ENCODE measurements at places on chromosomes 2 and 18.

DNA sequence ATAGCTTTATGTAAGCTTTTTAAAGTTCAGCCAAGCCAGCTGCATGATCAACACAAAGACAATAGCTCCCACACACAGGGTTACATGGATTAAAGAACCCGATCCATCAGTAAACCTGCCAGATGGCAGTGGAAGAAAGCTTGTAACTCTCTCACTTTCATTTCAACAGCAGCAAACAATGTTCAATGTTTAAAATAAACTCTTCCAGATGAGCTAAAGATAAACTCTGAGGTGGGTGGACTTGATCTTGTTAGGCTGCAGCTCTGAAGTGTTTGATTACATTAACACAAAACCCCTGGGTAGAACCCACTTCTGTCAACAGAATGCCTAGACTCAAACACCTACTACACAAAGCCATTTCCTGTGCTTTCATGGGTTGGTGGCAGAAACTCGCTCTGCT, 13.9 kb downstream of the RDH14 start:
- DNase-seq, result no peak

- DNase-seq, result no peak
Observed at GRCh38 chr2:45705233-45705632, 53.8 kb downstream of the PRKCE start.

DNA sequence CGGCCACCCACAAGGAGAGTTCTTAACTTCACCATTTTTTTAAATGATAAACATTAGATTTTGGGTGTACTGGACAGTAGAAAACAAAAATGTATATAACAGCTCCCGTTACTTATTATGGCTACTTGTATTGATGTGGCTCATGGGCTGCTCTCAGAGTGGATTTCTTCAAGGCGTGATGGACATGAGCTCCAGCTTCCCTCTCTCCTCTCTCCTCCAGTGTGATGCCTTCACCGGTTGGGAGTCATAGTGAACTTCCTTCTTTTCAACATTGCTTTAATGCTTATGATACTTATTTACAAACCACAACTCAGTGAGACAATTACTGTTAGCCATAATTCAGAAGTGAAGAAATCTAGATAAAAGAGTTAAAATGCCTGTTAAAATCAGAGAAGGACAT, 515.2 kb downstream of the RNF144A start:
- no peak for DNase-seq

GRCh38 chr18:79507076-79507545, 111.4 kb downstream of the NFATC1 start:
- DNase-seq, result peak; percentile 71

DNA sequence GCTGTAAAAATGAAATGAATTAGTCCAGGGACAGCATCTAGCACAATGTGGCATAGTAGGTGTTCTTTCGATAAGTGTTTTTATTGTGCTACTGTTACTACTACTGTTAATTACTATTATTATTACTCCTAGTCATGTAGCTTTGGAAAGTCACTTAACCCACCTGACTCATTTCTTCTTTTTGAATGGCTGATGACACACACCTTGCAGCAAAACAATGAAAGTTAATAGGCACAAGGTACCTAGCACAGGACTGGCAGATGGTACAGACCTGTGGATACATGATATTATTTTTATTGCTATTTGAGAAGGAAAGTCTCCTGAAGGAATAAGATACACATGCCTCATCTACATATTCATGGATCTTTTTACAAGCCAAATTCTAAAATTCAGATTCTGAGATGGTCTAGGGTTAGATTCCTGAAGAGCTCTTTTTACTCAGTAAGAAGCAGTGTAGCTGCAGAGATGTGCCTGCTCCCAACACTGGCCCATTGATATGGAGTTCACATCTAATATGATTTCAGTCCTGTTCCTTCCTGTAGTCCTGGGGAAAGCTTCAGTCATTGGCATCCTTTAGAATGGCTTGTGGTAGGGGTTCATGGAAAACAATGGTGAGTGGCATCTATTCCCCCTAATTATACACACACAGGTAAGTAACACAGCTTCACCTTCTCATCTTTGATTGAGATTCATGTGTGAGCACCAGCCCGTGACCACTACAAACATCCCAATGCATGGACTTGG, 7.9 kb upstream of the ERMN start:
- no peak for DNase-seq

- DNase-seq, result peak; percentile 15
Observed at GRCh38 chr2:196914867-196915460, 11.5 kb downstream of the PGAP1 start.

DNA sequence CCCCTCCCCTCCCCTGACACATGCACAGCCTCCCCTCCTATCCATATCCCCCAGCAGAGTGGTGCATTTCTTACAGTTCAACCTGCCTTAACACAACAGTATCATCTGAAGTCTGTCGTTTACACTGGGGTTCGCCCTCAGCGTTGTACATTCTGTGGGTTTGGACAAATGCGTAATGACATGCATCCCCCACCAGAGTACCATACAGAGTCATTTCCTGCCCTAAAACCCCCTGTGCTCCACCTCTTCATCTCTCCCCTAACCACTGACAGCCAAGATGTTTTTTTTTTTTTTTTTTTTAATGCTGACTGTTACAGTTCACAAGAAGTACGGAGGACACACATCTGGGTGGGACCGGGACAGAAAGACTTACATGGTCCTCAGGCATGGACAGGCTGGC, 22.6 kb downstream of the POMC start:
- no peak for DNase-seq

GRCh38 chr2:10944799-10945198, 33.1 kb downstream of the KCNF1 start:
- DNase-seq, result no peak

- DNase-seq, result no peak
Observed at GRCh38 chr2:112542984-112543661, 858 bp downstream of the POLR1B start.

DNA sequence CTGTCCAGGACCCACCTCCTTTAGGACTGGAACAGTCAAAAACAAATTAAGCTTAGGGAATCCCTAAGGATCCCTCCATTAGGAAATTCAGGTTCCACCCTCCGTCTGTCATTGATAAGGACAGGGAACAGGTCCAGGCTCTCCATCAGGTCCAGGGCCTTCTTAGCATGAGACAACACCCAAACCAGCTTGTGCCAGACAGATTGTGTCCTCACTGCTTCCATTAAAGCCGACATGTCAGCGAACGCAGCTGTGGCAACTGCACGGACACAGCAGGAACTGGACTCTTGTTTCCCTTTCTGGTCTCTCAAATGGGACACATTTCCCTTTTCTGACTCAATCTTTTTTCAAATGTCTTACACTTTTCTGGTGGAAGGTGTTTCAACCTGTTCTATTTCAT, 81.4 kb downstream of the BCL11A start:
- no peak for DNase-seq

DNA sequence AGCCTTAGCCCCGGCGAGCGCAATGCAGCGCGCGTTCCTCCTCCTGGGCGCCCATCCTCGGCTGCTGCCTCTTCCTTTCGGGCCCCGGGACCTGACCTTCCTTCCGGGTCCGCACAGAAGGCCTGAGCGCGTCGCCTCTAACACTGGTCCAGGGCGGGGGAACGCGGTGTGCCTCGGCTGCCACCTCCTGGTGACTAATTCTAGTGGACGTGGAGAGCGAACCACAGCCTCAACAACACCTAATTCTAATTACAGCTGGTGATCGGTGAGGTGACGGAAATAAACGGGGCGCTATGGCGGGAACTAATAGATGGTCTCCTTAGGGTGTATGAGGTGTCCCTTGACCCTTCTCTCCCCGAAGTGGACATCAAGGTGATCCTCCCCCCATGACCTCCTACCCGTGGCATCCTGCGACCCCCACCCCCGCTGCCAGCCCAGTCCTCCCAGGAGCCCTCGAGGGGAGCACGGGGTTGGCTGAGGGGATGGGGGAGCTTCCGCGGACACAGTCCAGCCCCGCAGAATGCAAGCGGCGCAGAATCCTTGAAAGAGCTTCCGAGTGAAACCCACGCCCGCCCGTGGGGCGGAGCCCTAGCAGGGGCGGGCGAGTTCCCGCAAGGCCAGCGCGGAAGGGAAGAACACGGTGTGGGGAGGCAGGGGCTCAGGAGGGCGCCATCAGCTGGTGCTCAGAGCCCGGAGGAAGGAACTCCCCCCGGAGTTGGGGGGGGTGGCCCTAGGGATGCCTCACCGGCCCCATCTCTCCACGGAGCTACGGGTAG, 12.8 kb upstream of the HMSD start:
- DNase-seq, result peak; percentile 77

- no peak for DNase-seq
Observed at GRCh38 chr2:102072741-102073140, 69.8 kb upstream of the IL1R1 start.

GRCh38 chr2:60071490-60071831, 482.0 kb downstream of the BCL11A start:
- no peak for DNase-seq

DNA sequence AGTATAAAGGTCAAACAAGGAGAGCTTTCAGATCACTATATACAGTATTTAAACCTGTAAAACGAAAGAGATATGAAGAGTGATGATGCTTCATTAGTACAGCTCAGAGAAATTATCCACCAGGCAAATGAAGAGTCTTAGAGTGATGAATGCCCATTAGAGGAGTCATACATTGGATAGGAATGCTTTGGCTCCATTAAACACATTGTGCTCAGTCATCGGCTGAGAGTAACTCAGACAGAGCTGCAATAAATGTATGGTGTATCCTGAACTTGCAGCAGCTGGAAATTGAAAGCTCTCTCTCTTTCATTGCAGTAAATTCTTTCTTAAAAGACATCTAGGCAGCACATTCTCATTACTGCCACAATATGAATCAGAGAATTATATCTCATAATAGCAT, 340.8 kb upstream of the SPHKAP start:
- DNase-seq, result no peak

DNA sequence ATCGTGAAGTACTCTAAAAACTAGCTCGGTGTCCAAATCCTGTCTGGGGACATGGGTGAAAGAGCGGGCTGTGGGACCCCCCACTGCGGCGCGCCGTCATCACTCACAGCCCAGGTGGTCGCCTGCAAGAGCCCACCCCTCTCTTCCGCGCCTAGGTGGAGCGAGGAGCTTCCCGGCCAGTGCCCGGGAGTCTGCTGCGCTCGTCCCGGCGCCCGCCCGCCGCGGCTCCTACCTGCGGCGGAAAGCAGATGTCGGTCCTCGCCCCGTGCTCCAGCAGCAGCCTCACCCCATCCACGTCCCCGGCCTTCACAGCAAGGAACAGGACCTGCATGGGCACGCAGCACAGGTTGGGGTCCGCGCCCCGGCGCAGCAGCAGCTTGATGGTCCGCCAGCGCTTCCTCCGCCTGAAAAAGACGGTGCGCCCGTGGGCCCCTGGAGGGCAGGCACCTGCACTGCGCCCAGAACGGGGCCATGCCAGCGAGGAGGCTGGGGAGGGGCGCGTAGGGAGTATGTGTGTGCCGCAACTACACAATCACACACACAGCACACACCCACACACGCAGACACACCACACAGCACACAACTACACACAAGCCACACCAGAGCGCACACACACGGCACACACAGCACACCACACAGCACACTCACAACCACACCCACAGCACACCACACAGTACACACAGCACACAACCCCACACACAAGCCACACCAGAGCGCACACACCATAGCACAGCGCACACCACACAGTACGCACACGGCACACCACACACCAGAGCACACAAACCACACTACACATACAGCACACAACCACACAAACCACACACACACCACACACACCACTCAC, 37.4 kb downstream of the ANKMY1 start:
- DNase-seq, result no peak

DNA sequence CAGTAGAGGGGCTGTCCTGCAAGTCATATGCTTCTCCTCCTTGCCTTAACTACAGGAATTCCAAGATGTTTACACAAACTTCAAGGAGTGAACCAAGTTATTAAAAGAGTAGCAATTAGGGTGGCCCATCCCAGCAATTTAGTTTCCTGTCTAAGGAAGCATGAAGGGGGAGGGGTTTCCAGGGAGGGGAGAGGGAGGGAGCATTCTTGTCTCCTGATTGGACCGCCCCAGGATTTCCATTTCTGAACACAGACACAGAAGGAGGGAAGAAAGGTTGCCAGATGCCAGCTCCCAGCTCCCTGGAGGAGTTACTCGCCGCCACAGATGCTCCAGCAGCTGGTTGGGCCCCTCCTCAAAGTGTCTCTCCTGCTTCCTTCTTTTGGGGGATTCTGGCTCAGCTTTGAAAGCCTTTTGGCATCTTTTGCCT, 107.6 kb downstream of the TRIB2 start:
- no peak for DNase-seq

DNA sequence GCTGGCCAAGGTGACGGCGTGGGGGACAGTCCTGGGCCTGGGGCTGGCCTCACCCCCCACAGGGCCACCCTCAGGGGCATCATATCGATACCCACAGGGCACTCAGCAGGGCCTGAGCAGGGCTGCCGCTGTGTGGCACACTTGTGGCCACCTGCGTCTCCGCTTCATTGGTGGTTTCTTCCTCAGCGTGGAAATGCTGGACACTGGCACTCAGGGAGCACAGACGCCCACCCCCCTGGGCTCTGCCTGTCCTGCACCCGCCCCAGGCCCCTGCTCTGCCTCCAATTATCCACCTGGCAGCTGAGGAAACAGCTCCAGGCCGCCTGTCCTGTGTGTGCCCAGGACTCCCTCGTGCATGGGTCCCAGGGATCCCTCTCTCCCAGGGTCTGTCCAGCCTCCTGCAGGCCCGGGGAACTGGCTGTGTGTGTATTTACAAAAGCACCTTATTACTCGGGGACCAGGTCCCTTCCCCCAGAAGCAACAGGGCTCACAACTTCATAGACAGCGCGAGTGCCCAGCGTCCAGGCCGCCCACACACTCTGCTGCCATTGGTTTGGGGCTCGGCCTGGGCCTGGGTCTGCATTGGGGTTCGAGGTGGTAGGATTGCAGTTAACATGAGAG, 13.1 kb downstream of the CROCC2 start:
- DNase-seq, result no peak

- no peak for DNase-seq
Observed at GRCh38 chr18:46469186-46469915, 187.7 kb downstream of the LOXHD1 start.
